ENCODE measurements at places on chromosomes 5 and 9.

DNA sequence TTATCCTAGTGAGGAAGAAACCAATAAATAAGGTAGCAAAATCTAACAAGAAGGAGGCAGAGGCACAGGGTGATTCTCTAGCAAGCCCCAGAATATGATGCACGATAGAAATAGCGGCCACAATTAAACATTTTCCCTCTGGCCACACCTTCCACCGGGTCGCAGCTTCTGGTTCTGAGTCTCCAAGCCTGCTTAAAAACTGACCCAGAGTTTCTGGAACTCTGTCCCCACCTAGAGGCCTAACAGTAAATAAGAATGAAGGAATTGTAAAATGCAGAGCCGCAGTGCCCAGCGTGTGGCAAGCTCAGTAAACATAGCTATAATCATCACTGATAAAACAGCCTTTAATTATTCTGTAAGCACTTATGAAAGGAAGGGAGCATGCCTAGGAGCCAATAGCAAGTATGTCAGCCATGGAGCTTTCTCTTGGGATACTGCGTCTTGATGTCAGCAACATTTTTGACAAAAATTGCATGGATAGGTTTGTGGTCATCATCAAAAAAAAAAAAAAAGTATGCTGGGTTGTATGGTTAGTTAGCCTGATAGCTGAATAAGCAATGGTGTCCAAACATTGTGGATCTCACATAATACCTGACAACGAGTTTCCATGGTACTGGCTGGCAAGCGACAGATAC lies 465.5 kb downstream of the DNAH5 start:
- H3K4me1 ChIP-seq = peaks cover 8% of the 10 kb centered on the region
- H3K4me3 ChIP-seq = no peak overlapping the region
- peaks cover 4% of the 10 kb centered on the region for H3K36me3 ChIP-seq
- H3K27ac ChIP-seq = no peak overlapping the region
- peaks cover 4% of the 10 kb centered on the region for H3K27me3 ChIP-seq
- DNase-seq = peak; percentile 10

DNA sequence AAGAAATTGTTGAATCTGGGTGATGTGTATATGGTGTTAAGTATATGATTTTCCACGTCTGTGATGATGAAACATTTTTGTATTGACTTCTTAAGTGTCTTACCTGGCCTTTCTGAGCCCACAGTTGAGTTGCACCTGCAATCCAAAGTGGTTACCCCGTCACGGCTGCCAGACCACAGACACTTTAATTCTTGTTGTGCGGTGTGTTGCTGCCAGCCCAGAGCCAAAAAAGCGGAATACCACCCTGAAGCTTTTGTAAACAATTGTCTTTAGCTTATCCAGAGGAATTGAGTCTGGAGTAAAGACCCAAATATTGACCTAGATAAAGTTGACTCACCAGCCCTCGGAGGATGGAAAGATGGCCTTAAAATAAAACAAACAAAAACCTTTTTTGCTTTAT lies 35.1 kb downstream of the MTAP start:
- no peak for DNase-seq
- H3K4me1 ChIP-seq = peaks cover 7% of the 10 kb centered on the region
- H3K4me3 ChIP-seq = no peak overlapping the region
- H3K36me3 ChIP-seq = peaks cover 85% of the 10 kb centered on the region
- no peaks in the 10 kb centered on the region for H3K27me3 ChIP-seq

GRCh38 chr5:163566678-163567077 lies 61.3 kb downstream of the MAT2B start:
- DNase-seq = no peak
- peaks cover 20% of the 10 kb centered on the region for H3K27me3 ChIP-seq
- H3K36me3 ChIP-seq = no peaks in the 10 kb centered on the region
- H3K27ac ChIP-seq = no peak overlapping the region
- peaks cover 27% of the 10 kb centered on the region for H3K4me1 ChIP-seq
- H3K4me3 ChIP-seq = peak overlapping the region; percentile 65

DNA sequence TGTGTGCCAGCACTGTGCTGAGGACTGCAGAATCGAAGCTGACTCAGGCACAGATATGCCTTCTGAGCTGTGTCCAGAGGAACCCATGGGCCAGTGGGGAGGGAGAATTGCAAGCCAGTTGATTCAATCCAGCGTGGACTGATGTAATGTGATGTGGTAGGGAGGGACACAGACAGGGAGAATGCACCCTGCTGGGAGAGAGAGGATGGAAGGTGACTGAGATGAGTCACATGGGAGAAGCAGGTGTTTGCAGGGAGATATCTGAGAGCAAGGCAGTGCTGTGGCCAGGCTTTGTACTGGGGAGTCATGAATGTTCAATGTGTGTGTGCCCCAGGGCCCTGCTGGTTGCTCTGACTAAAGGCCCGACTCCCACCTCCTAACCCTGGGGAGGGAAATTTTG lies 75.7 kb downstream of the IRX1 start:
- no peaks in the 10 kb centered on the region for H3K36me3 ChIP-seq
- H3K27me3 ChIP-seq = peaks cover 14% of the 10 kb centered on the region
- DNase-seq = no peak
- H3K4me3 ChIP-seq = no peak overlapping the region

GRCh38 chr5:90606539-90606938 lies 47.9 kb downstream of the ADGRV1 start:
- H3K4me3 ChIP-seq = no peak overlapping the region
- no peaks in the 10 kb centered on the region for H3K27me3 ChIP-seq
- DNase-seq = no peak
- H3K36me3 ChIP-seq = peaks cover 4% of the 10 kb centered on the region
- H3K4me1 ChIP-seq = peaks cover 2% of the 10 kb centered on the region

Measured in progenitor cell of endocrine pancreas (in vitro differentiated cells).